ENCODE measurements at places on chromosomes 4 and X. TPM values are rescaled to one million over a fixed set of nuclear protein-coding genes. Genes with fewer than 3 reads are reported as not detected.

Gene AFM
- not detected for total RNA-seq

Gene SMPX
- not detected for total RNA-seq

Gene EGFL6
- not detected for total RNA-seq

Gene PITX2
- total RNA-seq = not detected

Gene SRPK3
- not detected for total RNA-seq

Gene MAMLD1
- 0.96 TPM for total RNA-seq

Gene SSX4B
- total RNA-seq = not detected

DNA sequence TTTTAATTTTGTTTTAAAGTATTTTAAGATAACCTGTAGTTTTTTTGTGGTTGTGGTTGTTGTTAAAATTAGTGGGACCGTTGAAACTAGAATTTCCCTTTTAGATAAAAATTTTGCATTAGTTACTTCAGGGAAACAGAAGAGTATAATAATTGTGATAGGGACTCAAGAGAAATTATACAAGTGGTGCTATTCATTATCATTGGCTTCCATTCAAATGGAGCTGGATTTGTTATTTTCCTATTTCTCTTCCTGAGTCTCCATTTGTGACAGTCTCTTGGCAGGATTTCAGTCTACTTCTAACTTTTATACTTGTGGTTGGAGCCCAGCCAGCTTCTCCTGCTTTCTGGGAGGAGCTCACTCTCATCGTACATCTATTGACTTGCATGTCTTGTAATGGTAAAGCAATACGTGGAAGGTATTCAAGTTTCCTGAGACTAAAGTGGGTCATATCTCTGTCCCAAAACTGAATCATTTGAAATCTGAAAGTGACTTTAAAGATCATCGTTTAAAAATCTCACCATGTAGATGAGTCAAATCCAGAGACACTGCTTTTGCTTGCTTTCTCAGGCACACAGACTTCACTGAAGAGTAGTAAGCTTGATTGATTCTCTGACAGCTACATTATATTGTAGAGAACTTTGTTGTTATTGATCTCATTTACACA lies 155.8 kb downstream of the RPA4 start:
- DNase-seq = no peak

DNA sequence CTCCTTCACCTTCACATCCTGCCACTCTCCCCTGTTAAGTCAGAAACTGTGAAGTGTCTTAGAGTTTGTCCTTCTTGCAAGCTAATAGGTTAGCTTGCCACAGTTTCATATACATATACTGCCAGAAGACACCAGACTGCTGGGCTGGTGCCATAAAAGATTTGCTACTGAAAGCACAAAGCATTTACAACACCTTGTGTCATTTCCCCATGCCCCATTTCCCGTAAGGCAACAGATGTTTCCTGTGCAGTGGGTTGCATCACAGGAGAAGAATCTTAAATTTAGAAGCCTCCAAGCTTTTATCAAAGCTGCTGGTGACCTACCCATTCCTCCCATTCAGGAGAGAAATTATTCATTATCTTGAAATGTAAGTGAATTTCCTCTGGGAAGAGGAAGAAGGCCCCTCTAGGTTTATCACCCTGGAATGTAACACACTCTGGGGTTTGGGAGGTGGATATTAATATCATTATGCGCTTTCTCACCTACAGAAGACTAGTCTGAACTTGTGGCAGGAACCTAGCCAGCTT lies 34.5 kb upstream of the RAB33B start:
- DNase-seq = peak; percentile 14

GRCh38 chr4:106208481-106209460 lies 107.2 kb downstream of the TBCK start:
- DNase-seq = no peak

DNA sequence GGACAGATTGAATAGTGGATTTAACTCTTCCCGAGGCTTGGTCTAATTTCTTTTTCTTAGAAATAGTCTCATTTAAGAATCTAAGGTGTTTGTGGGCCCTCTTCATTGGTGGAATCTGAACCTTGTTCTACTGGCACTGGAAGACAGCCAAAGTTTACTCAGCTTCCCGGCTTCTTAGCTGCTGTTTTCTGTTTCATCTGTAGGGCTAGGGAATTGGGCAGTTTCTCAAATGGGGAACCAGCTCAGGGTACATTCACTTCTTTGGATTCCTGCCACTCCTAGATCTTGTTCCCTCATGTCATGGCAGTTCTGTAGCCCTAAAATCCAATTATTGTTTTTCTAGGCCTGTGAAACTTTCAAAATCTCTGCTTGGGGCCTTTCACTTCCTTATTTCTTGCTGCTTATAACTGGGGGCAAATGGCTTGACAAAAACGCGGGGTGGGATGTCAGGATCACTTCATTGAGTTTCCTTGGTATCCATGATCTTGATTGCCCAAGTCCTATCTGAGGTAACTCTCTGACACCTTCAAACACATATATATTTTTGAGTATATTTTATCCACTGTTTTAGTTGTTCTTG lies 985.0 kb downstream of the C4orf33 start:
- no peak for DNase-seq

GRCh38 chr4:101142259-101142658 lies 205.1 kb downstream of the PPP3CA start:
- DNase-seq = no peak

- DNase-seq = peak; percentile 25
Observed at GRCh38 chr4:3305610-3306371, 13.0 kb downstream of the RGS12 start.

DNA sequence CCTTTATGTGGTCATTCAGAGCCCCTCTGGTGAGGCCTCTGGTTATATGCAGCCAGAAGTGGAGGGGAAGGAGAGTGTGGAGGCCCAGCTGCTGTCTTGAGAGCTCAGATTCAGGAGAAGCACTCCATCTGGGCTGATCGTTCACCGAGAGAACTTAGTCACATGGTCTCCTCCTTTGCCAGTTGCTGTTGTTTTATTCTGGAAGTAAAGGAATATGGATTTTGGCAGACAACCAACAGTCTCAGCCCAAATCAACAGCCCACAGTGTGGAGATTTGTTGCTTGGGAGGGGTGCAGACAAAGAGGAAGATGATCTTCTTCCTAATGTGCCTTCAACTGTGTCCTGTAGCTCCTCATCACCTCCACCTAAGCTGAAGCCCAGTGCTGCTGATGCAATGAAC lies 355.4 kb downstream of the ANK2 start:
- no peak for DNase-seq

DNA sequence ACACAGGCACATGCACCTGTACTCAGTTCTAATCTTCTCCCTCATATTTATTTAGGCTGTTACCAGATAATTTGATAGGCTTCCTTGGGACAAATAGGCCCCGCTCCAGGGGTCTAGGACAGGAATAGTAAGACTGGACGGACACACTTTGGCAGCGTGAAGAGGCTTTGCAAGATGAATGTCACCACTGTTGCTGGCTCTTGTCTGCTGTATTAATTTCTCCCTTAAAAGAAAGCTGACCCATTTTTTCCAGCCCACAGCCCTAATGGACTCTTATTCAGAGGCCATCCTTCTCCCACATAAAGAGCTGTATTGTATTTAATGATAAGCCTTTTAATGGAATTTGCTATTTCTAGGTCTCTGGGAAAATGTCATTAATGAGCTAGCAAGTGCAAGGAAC lies 18.0 kb downstream of the FAM184B start:
- no peak for DNase-seq

DNA sequence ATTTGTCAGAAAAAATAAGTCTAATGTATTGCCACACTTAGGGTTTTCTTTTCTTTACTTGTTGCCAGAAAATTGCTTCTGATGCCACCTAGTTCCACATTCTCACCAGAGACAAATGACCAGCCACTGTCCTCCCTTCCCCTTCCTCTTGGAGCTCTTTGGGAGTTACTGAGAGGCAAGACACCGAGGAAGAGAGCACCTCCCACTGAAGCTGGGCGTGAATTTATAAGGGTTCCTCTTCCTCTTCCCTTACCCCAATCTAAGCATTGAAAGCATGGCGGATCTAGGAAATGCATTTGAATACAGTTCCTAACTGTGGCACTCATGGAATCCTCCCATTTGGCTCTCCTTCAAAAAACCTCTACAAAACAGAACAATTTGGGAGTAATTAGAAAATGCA lies 30.0 kb downstream of the ANXA3 start:
- DNase-seq = no peak

DNA sequence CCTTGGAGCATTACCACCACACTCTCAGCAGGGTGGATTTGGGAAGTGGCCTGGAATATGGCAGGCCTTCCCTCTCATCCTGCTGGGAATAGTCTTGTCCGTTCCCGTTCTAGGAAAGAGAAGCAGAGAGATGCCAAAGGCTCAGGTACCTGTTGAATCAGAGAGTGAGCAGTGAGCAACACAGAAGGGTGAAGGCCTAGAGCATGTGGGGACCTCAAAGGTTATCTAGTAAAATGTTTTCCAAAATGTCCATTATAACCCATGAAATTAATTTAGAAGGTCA lies 30.8 kb downstream of the SLC16A2 start:
- no peak for DNase-seq

DNA sequence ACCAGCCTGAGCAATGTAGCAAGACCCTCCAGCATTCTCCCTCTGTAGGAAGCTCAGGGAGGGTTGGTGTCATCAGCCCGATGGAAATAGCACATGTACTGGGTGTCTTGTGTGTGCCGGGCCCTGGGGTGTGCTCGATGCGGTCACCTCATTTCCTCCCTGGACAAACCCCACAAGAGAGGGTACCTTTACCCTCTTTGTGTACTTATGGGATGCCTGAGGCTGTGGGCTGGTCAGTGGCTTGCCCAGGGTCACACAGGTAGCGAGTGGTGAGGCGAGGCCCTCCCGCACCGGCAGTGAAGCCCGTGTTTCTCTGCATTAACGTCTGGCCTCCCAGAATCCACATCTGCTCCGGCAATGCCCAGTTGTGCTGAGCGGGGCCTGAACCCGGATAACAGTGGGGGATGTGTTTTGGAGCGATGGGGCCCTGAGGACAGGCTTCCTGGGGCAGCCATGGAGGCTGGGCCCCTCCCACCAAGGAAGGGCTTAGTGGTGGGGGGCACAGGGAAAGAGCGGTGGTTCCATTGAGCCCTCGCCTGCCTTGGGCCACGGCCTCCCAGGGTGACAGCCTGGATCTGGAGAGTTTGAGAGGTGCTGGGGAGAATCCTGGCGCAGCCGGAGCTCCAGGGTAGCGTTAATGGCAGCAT lies 8.1 kb downstream of the PSAPL1 start:
- no peak for DNase-seq

DNA sequence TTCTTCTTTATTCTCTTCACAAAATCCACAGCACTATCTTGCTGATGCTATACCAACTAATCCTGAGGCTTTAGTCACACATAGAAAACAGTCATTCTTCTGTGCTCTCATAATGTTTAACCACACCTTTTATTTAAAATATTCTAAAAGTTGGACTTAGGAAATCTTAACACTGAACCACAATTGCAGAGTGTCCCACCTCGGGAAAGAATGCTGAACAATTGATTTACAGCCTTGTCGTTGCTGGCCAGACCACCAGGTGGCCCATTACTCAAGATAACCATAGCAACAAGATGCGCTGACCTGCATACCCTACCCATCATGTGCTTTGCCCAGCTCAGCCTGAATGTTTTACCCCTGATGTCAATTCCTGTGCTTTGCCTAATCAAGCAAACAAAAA lies 100.8 kb downstream of the ARSJ start:
- DNase-seq = peak; percentile 14

- DNase-seq = no peak
Observed at GRCh38 chrX:24767557-24767956, 73.8 kb downstream of the POLA1 start.

GRCh38 chrX:97743014-97743413 lies 859.3 kb downstream of the RPA4 start:
- DNase-seq = no peak

- no peak for DNase-seq
Observed at GRCh38 chr4:10144966-10145365, 28.4 kb upstream of the WDR1 start.

DNA sequence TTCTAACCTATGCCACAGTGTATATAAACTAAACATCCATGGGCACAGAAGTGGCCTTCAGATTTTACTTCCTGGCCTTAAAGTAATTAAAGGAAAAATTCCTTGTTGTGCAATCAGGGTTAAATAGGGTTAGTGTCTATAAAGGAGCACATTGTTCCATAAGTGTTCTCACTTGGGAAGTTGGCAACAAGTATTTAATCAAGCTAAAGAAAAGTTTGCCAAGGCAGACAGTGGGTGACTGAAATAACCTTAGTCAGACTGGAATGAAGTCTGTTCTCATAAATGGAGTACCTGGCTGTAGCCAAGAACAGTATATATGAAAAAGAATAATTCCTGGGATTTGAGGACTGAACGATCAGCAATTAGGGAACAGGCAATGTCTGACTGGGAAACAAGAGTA lies 213.6 kb downstream of the HTR2C start:
- DNase-seq = no peak
